LHCN-M2 (cell line): ENCODE measurements at places on chromosomes 6 and 20. TPM values are rescaled to one million over a fixed set of nuclear protein-coding genes. Genes with fewer than 3 reads are reported as not detected.

- DNase-seq: no peak
These were observed 164.2 kb downstream of the GMPR start for GRCh38 chr6:16402581-16402900.

- no peak for DNase-seq
These were observed 8.3 kb downstream of the MYL9 start for GRCh38 chr20:36549628-36549941.

- no peak for DNase-seq
These were observed 74.3 kb upstream of the PHACTR2 start for GRCh38 chr6:143603455-143603854.

Gene GSTA2
- not detected in 2 replicates for total RNA-seq

- no peak for DNase-seq
These were observed 456.9 kb upstream of the JAG1 start for GRCh38 chr20:11130554-11131166.

DNA sequence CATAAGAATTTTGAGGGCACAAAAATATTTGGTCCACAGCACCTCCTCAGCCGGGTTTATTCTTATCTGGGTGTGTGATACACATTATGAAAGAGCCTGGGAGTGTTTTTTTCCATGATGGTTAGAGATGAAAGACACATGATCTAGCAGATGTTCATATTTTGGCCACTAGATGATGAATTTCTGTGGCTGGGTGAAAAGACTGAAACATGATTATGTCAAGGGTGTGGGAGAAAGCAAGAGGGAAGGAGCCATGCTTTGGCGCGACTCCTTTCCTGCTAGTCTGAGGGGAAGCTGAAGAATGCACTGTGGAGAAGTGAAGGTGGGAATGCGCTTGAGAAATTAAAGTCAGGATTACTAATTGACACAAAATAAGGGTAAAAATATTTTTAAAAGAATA is 102.3 kb downstream of the SH3BGRL2 start:
- DNase-seq: peak; percentile 21

Gene TP53TG5
- not detected in 2 replicates for total RNA-seq

DNA sequence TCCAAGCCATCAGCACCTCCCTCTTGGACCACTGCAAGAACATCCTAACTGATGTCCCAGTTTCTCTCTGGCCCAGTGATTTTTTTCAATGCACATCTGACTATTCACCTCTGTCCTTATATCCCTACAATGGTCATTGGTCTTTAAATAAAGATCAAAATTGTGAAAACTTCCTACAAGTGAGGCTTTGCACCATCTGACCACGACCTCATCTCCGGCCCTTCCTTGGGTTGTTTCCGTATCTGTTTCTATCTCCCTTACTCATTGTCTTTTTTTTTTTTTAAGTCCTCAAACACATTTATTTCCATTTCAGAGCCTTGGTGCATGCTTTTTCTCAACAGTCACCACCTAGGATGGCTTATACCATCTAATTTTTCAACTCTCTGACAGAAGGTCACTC is 88.1 kb downstream of the IPCEF1 start:
- no peak for DNase-seq

DNA sequence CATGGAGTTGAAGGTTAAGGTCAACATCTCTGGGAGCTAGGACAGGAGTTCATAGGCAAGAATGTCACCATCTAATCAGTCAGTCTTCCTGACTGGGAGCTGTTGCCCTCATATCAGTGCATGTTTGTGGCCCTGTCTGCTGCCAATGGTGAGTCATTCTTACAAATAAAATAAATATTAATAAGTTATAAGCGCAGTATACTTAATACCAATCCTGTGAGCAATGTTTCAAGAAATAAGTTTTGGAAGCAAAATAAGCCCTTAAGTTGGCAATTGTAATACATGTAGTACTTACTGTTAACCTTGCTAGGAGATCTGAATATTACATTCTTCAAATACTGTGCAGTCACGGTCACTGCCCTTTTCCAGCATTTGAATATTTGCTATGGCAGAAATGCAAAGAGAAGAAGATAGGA is 20.2 kb upstream of the MDGA1 start:
- no peak for DNase-seq

Gene C6orf163
- total RNA-seq: 0.46 TPM in 1 of 2 replicates, not detected in the other
